Activated T-cell treated with anti-CD3 and anti-CD28 coated beads for 24 hours (primary cell): ENCODE measurements at places on chromosomes 1 and 21.

GRCh38 chr1:110280804-110281203 is 58.4 kb upstream of the RBM15 start:
- no peak for DNase-seq

DNA sequence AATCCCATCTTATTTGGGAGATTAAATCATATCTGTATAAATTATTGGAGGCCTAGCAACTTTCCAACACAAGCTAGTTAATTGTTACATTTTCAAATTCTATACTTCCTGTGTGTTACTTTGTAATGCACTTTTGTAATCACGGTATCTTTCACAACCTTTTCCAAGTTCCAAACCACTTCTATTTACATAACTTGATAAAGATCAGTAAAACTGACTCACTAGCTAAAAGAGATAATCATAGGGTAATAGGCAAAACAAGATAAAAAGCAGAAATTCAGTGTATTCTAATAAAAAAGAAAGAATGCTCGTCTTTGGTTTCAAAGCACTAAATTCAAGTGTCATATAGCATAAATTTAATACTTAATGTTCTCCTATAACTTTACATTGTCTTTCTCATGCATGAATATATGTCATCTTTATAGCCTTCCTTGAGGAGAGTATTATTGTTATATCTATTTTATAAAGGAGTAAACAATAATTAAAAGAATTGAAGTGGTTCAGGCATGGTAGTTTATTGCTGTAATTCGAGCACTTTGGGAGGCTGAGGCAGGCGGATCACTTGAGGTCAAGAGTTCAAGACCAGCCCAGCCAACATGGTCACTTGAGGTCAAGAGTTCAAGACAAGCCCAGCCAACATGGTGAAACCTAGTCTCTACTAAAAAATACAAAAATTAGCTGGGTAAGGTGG is 66.4 kb downstream of the RGS13 start:
- no peak for DNase-seq

- DNase-seq, result no peak
Measured at GRCh38 chr21:15285556-15285955, 220.8 kb upstream of the NRIP1 start.

DNA sequence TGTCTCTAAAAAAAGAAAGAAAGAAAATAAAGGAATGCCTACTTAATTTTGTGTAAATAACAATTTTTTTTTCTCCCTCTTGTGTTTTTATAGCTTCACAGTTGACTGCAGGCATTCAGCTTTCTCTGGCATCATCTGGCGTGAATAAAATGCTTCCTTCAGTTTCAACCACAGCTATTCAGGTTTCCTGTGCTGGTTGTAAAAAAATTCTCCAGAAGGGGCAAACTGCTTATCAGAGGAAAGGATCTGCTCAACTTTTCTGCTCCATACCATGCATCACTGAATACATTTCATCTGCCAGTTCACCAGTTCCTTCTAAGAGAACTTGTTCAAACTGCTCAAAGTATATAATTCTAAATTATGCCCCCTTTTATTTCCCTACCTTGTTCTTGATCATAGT is 18.0 kb downstream of the ZMYM1 start:
- no peak for DNase-seq

DNA sequence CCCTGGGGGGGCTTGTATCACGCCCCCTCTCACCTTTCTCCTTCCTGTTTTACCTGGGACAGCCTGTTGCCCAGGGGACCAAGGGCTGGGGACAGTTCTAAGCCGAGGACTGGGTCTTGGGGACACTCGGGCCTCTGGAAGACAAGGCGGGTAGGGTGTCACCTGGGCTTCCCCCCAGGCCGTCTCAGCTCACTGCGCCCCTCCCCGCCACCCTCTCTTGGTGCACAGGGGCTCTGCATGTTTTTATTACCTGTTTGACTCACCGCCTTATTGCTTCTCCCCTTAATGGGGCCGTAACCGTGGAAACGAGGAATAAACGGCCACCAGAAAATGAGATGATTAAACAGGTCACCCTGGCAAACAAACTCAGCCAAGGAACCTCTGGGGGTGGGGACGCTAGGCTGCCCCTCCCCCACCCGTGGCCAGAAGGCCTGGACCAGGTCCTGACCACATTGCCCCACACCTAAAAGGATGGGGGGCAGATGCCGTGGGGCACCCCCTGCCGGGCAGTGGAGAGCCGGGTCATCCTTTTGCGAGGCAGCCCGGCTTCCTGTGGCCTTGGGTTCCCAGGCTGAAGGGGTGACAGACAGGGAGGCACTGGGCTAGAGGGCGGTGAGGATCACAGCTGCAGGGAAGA is 109.9 kb downstream of the CASZ1 start:
- DNase-seq, result no peak
